Suppressor macrophage treated with lipopolysaccharide for 4 hours (primary cell): ENCODE measurements at places on chromosomes 4 and X.

GRCh38 chr4:83748711-83749110, 212.8 kb downstream of the GPAT3 start:
- no peak for DNase-seq

DNA sequence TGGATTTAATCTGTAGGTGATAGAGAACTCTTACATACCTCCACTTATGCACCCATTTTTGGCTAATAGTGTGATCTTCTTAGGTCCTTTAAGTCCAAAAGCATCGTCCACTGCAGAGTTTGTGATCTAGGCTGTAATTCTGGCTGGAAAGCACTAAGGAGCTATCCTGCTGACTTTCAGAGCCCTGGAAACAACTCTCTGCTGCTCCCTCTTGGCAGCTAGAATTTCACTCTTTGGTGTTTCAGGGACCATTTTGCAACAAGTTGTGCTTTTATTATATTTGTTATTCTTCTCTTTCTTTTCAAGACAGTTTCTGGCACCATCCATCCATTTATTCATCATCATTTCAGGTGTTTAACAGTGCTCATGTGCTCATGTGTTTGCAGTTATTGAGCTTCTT, 130.0 kb downstream of the RBM46 start:
- DNase-seq, result no peak

DNA sequence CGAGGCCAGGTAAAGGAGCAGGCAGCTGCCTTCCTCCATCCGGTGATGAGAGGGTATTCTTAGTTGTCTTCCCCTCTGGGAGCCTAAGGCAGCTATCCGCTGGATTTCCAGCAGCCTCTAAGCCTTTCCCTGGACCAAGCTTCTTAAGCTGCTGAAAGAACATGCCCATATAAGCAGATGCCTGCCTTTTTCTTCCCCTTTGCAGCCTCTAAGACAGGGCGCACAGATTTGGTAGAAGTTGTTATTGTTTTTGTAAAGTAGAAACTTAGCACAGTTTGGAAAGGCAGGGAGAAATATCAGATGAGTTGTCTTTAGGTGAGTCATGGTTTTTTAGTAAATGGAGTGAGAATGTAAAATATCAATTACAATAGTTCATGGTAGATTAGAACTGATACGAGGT, 210.8 kb downstream of the ARHGAP10 start:
- DNase-seq, result no peak

DNA sequence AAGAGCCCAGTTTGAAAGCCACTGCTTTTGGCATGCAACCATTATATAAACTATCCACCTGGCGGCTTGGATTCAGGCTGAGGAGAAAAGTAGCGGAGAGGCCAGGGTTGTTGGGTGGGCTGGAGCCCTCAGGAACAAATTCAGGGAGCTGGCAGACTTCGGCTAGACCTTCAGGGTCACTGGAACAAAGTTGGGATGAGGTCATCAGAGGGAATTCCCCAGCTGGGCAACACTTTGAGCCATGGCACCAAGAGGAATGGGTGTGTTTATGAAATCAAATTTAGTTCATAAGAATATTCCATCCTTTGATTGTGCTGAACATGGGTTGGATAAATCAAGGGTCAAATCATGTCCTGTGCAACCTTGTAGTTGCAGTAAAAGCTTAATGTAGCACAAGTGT, 22.0 kb downstream of the MTMR1 start:
- no peak for DNase-seq

GRCh38 chr4:26837993-26838842, 22.4 kb upstream of the STIM2 start:
- no peak for DNase-seq

DNA sequence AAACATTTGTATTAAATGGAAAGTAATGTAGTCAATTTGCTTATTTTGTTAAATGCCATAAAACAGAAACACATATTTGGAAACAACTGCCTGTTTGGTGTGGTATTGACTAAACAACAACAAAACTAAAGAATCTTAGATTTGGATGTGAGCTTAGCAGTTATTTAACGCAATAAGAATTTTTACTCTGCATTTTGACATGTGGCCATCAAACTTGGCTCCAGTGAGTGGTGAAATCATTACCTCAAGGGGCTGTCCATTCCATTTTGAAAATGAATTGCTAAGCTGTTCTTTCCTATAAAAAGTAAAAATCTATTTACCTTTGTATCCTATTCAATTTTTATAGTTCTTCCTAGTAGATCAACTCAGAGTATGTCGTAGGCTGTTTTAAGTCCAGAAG, 84.2 kb downstream of the DKK2 start:
- no peak for DNase-seq
